DMS53 (cell line): ENCODE measurements at places on chromosomes 7 and 10.

DNA sequence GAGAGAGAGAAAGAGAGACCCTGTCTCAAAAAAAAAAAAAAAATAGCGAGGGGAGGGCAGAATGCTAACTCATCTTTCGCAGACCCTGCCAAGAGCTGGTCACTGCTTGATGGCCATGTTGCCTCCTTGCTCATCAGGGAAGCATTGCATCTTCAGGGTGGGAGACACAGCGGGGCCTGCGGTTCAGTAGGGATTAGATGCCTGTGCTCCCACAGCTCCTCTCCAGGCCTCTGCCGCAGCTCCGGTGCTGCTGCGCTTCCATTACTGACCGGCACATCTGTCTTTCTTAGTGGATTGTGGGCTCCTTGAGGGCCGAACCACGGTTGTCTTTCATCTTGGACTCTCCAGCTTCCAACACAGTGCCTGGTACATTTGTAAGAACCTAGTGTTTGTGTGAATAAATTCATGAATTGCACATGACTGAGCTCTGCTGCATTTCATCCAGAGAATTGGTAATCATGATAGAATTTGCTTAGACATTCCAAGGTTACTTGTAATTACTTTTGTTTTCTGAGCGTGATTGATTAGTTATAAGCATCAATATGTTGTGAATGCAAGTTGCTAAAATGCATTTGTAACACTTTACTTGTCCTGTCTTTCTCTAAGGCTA lies 16.8 kb downstream of the HK1 start:
- no peak for DNase-seq

DNA sequence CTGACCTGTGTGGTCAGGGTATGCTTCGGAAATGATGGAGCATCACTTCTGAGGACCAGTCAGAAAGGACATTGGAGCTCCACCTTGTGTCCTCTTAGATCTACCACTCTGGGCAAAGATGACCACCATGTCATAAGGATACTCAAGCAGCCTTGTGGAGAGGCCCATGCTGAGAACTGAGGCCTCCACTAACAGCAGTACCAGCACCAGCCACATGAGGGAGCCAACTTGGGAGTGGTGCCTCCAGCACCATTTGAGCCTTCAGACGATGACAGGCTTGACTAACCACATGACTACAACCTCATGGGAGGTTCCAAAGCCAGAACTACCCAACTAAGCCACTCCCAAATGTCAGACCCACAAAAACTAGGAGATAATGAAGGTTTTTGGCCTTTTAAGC lies 116.0 kb downstream of the NPTX2 start:
- DNase-seq = peak; percentile 79

- DNase-seq = peak; percentile 11
These were observed 30.7 kb downstream of the ALOX5 start for GRCh38 chr10:45404770-45405120.

GRCh38 chr7:77791336-77791735 lies 6.9 kb downstream of the TMEM60 start:
- DNase-seq = peak; percentile 94

DNA sequence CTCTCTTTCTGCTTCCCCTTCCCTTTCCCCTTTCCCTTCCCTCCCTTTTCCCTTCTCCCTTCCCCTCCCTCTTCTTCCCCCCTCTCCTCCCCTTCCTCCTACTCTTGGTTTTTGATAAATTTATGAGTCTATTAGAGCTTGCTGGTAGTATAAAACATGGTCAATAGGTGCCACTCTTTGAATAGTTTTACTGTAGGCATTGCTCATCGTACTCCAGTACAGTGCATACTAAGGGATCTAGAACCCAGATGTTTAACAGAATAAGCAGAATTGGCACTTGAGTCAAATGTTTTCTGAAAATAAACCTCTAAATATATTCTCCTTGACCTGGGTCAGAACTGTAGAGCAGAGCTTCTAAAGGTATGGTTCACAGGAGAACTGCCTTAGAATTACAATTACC lies 126.7 kb downstream of the SORCS3 start:
- DNase-seq = no peak

- DNase-seq = no peak
These were observed 58.5 kb downstream of the PAX2 start for GRCh38 chr10:100803908-100804307.

GRCh38 chr7:46032942-46033341 lies 111.9 kb upstream of the IGFBP3 start:
- DNase-seq = no peak

DNA sequence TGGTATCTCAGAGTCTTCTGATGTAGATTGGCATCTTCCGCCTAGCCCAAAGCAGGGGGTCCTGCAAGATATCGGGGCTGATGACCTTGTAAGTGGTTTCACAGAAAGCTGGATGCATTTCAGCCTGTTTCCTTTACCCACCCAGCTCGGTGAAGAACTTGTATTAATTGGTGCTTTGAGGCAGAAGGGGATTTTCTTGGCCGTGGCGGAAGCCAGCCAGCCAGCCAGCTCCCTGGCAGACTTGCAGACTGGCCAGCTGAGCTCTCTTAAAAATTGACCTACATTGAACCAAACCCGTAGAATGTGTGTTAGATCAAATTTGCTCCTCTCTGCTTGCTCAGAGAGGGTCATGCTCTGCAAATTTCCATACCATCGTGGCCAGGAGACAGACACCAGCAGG lies 218.4 kb downstream of the ADAM12 start:
- no peak for DNase-seq

DNA sequence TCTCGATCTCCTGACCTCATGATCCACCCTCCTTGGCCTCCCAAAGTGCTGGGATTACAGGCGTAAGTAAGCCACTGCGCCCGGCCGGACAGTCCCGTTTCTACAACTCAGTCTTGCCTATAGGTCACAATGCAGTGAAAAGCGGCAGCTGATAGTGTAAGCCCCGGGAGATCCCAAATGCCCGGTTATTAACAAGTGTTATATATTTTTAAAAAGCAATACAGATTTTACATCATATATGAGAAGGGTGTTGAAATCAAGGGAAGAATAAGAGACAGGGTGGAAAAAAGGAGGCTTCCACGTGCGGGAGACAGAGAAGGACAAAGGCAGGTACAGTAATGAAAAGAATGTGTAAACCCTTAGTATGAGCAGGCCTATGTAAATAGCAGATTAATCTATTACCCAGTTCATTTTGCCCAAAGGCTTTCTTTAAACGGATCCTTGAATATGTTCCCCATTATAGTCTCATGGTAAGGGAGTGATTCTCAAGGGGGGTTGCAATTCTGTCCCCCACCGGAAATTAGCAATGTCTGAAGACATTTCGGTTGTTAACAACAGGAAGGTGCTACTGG lies 170.8 kb downstream of the PDE1C start:
- no peak for DNase-seq

GRCh38 chr10:128008521-128009250 lies 101.8 kb downstream of the PTPRE start:
- DNase-seq = no peak

DNA sequence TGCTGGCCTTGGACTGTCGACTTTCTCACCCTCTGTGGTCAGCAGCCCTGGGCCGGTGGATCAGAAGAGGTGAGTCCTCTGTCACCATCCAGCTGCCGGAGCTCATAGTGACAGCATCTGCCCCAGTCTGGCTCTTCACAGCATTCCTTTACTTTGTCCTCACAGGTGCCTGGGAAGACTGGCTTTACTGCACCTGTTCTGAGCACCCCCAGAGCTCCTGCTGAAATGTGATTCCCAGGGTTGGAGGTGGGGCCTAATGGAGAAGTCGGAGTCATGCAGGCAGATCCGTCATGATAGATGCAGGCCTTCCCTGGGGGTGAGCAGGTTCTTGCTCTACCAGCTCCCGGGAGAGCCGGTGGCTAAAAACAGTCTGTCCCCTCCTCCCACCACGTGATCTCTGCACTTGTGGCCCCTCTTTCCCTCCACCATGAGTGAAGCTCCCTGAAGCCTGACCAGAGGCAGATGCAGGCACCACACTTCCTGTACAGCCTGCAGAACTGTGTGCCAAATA lies 171.5 kb downstream of the ZMYND11 start:
- no peak for DNase-seq

DNA sequence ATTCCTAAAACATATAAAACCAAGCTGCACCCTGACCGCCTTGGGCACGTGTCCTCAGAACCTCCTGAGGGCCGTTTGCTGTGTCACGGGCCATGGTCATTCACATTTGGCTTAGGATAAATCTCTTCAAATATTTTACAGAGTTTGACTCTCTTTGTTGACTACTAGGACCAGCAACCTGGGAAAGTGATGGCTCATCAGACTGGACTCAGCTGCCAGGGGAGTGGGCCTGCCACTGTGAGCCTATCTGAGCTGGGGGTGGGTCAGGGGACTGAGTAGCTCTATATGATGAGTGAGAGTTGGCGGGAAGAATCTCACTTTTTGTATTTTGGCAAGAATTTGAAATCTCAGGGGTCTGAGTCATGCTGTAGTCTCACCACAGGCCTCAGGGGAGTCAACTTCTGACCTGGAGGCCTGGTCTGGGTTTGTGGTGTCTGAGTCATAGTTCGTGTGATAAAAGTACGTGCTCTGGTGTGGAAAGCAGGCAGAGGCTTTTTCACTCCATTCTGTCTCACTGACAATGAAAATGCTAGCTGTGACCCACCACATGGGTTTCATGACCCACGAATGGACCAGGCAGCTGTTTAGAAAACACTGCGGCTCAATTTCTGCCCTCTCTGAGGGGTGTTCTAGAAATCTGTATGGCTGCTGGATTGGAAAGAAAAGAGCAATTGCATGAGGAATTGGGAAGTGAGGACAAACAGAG lies 4.2 kb upstream of the UPP1 start:
- DNase-seq = peak; percentile 71

- DNase-seq = no peak
These were observed 293.6 kb downstream of the CSTF2T start for GRCh38 chr10:51405580-51406351.

GRCh38 chr10:119637631-119638030 lies 13.5 kb upstream of the BAG3 start:
- no peak for DNase-seq

DNA sequence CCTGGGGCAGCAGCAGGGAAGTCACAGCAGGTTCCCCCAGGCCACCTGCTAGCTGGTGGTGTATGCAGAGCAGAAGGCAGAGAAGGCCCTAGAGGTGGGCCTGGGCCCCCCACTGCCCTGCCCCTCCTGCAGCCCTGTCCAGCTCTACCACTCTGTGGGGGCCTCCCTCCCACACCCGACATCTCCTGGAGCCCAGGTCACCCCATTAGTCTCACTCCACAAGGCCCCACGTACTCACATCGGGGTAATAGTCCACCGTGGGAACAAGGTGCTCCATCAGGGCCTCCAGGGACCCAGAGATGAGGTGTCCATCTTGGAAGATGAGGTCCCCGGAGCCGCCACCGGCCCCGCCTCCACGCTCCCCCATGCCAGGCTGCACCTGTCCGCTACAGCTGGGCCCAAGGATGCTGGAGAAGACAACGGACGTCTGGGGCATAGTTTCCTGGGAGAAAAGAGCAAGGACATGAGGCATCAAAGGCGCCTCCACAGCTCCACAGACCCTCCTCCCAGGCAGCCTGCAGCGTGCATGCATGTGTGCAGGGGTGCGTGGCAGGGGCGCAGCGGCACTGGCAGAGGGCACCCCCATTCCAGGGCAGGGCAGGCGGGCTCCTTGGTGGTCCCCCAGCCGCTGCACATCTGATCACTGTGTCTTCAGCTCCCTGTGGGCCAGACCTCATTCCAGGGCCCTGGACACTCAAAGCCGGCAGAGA lies 61.0 kb downstream of the RASGEF1A start:
- DNase-seq = no peak

GRCh38 chr10:1166101-1166827 lies 110.1 kb downstream of the WDR37 start:
- no peak for DNase-seq

DNA sequence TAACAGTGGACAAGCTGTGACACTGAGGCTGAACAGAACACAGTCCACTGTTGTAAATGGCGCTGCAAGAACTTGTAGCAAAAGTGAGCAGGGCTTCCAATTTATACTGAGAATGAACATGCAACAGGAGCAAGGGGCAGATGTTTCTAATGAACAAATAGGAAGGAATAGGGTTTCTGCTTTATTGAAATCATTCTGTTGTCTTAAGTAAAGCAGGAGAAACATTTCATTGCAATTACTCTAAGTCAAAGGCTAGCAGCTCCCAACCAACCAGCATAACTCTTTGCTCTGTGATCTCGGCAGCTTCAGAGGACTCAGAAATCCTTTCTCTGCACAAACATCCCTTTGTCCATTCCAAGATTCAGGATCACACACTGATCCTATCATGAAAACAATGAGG lies 236.2 kb upstream of the PRSS58 start:
- DNase-seq = no peak

DNA sequence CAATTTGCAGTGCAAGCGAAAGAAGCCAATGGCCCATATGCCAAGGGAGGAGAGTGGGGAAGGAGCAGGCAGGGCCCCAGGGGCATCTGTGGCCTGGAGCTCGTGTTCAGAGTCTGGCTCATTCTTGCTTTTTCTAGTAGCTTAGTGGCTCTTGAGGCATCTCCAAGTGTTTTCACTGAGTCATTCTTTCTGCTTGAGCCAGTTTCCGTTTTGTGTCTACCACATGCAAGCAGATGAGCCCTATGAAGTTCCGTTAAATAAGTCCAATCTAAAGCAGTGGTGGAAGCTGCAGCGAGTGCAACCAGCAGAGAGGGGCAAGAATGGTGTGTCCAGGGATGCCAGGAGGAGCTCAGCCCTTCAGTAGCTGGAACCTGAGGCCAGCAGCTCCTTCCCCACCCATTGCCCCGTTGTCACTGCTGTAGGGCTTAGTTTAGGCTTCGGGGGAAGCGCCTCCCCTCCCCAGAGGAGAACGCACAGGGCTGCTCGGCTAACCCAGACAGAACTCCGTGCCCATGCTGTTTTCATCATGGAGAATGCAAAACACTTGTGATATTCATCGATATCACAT lies 57.4 kb upstream of the EBF3 start:
- no peak for DNase-seq

GRCh38 chr10:29471544-29471859 lies 163.3 kb downstream of the SVIL start:
- DNase-seq = peak; percentile 17

DNA sequence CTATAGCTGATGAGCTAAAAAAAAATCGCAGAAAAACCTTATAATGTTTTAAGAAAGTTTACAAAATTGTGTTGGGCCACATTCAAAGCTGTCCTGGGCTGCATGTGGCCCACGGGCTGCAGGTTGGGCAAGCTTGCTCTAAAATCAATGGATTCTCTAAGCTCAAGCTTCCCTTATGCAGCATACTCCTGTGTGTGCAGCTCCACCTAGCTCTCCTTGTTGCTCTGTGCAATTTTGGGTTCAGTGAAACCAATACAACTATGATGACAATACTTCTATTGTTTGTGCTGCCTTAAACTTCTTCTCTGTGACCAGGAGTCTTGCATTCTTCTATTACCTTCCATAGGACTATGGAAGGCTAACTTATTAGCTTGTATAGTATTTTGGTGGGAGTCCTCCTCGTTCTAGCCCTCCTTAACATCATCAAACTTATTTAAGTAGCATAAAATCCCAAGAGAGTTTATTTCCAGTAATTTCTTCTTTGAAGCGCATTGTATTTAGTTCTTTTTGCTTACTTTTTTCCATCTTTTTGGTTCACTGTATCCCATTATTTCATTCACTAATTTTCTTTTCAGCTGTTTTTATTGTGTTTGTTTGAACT lies 170.9 kb upstream of the SMIM30 start:
- DNase-seq = peak; percentile 82

- DNase-seq = no peak
These were observed 354.4 kb upstream of the BMPER start for GRCh38 chr7:33550979-33551378.
